NCI-H748 treated with DMSO at 0.1 percent for 48 hours (cell line): ENCODE measurements at places on chromosomes 7 and 10.

GRCh38 chr7:152399344-152399743 is 36.5 kb downstream of the KMT2C start:
- no peak for DNase-seq

- no peak for DNase-seq
Observed at GRCh38 chr7:136210079-136210478, 232.9 kb upstream of the MTPN start.

GRCh38 chr7:137970253-137970975 is 31.5 kb downstream of the CREB3L2 start:
- no peak for DNase-seq

DNA sequence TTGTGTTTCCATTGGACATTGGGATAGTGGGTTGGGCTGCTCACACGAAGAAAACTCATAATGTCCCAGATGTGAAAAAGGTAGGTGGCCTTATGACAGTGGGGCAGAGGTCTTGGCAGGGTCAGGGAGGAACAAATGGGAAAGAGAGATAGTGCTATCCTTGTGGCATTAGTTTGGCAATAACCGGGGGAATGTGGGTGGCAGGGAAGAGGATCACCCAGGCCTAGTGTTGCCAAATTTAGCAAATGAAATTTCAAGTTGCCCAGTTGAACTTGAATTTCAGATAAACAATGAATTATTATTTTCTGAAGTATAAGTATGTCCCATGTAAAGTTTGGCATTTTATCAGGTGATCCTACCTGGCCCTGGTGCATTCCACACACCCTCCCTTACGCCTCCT is 789 bp downstream of the PDE6C start:
- DNase-seq, result no peak

DNA sequence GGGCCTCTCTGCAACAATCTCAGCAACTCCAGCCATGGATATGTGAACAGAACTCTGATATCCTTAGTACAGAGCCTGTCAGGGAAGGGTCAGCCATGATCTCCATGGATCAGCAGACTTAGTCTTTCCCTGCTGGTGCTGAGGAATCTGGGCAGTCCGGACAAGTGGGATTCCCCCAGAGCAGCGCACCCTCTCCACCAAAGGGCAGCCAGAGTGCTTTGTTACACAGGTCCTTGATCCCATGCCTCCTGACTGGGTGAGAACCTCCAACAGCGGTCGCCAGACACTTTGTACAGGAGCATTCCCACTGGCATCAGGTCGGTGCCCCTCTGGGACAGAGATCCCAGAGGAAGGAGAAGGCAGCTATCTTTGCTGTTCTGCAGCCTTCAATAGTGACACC is 38.9 kb downstream of the TPK1 start:
- DNase-seq, result no peak

- no peak for DNase-seq
Observed at GRCh38 chr7:129772646-129773280, 161.2 kb downstream of the NRF1 start.

- no peak for DNase-seq
Observed at GRCh38 chr7:21948364-21948763, 2.7 kb upstream of the CDCA7L start.

DNA sequence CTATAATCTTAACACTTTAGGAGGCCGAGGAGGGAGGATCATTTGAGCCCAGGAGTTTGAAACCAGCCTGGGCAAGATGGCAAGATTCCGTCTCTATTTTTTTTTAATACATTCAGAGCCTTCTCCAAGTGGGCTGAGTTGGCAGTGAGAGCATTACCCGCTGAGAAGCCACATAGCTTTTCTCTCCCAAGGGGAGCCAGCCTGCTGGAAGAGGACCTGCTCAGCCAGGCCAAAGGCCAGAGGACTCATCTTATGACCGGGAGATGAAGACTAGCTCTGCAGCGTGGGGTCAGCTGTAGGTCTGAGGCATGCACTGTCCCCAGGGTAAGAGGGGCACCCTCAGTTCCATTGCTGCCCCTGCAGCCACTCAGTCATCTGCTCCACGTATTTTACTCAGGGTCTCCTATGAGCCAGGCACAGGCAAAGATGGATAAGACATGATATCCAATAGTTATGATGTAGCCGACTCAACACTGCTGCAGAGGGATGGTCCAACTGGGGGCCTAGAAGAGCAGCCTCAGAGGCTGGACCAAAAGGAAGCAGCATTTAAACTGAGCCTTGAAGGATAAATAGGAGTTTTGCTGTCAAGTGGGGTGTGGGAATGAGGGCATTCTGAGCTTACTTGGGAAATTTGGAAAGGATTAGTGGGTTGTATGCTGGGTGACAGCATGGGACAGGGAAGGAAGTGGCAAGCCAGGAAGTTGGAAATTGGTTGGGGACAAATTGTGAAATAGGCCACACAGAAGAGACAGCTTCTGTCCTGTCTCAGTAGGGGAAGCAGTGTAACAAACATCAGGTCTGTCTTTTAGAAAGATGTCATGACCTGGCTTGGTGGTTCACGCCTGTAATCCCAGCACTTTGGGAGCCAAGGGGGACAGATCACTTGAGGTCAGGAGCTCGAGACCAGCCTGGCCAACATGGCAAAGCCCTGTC is 1.6 kb upstream of the MARVELD1 start:
- DNase-seq, result no peak

DNA sequence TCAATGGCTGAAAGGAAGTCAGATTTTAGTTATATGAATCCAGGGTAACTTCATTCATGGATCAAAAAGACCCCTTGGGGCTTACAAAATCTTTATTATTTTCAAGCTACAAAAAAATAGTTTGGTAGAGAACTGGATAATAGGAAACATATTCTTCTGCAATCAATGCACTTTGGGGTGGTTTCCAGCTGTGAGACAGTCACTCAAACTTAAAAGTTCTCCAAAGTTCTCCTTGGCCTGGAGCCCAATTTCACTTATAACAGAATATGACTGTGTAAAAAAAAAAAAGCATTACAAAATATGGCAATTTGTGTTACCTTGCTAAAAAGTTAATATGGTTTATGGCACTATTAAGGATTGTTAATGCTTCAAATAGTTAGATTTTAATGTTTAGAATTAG is 255.5 kb downstream of the AGMO start:
- DNase-seq, result no peak

GRCh38 chr10:131130025-131130424 is 181.5 kb downstream of the TCERG1L start:
- no peak for DNase-seq
